ENCODE measurements at places on chromosomes 3 and 15.

GRCh38 chr3:99330924-99331532 is 307.4 kb upstream of the COL8A1 start:
- no peak for DNase-seq

DNA sequence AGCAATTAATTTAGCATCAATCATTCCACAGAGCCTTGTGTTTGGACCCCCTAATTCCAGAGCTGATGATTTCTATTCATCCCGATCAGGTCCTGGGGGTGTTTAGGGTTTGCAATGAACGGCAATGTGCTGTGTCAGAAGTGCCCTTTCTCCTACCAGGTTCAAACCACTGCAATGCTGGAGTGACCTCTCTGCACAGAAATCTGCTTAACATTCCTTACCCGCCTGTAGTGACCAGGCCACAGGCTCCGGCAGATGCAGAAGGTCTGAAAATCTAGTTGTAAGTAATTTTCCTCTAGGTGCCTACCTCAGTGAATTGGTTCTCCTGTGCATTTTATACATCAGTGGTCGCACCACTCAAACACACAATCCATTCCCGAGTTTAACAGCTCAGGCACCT is 725.3 kb upstream of the CFAP20DC start:
- DNase-seq, result no peak

GRCh38 chr15:52481915-52482314 is 46.8 kb downstream of the MYO5A start:
- no peak for DNase-seq

- DNase-seq, result no peak
Observed at GRCh38 chr3:98797905-98798304, 34.8 kb downstream of the ST3GAL6 start.

Measured in left ventricle myocardium inferior (tissue), 1 donor.